Upper lobe of right lung (tissue), 1 donor: ENCODE measurements at places on chromosomes 2 and 18. TPM values are rescaled to one million over a fixed set of nuclear protein-coding genes. Genes with fewer than 3 reads are reported as not detected.

DNA sequence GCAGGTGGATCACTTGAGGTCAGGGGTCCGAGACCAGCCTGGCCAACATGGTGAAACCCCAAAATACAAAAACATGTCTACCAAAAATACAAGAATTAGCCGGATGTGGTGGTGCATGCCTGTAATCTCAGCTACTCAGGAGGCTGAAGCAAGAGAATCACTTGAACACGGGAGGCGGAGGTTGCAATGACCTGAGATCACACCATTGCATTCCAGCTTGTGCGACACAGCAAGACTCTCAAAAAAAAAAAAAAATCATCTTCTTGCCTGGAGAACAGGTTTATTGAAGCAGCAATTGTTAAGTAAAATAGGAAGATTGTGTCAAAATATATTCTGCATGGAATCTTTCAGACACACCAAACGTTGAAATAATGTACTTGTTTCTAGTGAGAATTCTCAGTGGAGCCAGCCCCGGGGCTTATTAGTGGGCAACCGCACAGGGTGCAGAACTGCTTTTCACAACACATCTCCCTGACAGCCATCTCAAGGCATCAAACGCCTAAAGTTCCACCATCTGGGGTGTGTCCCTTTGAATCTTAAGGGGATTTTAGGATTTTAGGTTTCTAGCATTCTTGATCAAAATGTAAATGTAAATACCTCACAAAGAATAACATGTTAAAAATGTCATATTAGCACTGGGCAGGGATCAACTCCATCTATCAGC, 28.6 kb upstream of the PPP4R1 start:
- no peak for DNase-seq
- no peaks in the 10 kb centered on the region for H3K36me3 ChIP-seq
- peaks cover 9% of the 10 kb centered on the region for H3K4me1 ChIP-seq
- H3K4me3 ChIP-seq: no peak overlapping the region

DNA sequence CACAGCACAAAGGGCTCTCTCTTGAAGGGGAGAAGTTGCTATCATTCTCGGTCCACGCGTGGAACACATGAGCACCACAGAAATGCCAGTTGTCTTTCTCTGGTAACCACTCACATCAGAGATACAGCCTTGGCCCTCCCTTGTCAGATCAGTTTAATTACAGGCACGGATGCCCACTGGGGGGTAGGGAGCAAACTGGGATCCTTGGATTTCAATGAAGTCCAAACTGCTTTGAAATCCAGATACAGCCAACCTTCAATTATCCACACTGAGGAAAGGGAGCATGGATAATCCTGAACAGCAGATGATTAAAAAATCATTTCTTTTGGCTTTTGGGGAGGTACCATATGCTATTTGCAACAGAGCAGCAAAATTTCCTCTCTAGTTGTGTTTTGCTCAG, 63.7 kb upstream of the DAPL1 start:
- no peaks in the 10 kb centered on the region for H3K27me3 ChIP-seq
- no peak overlapping the region for H3K27ac ChIP-seq
- H3K4me1 ChIP-seq: no peaks in the 10 kb centered on the region
- H3K4me3 ChIP-seq: no peak overlapping the region

Gene TMEM169
- 1.4 TPM for total RNA-seq

- H3K4me1 ChIP-seq: peaks cover 8% of the 10 kb centered on the region
- DNase-seq: no peak
- no peak overlapping the region for H3K4me3 ChIP-seq
- no peak overlapping the region for H3K27ac ChIP-seq
- H3K36me3 ChIP-seq: peaks cover 23% of the 10 kb centered on the region
Measured at GRCh38 chr2:238280083-238280825, 8.2 kb downstream of the PER2 start.

GRCh38 chr18:77160515-77160914, 27.9 kb upstream of the MBP start:
- no peaks in the 10 kb centered on the region for H3K36me3 ChIP-seq
- H3K4me3 ChIP-seq: no peak overlapping the region
- DNase-seq: no peak
- no peak overlapping the region for H3K27ac ChIP-seq

DNA sequence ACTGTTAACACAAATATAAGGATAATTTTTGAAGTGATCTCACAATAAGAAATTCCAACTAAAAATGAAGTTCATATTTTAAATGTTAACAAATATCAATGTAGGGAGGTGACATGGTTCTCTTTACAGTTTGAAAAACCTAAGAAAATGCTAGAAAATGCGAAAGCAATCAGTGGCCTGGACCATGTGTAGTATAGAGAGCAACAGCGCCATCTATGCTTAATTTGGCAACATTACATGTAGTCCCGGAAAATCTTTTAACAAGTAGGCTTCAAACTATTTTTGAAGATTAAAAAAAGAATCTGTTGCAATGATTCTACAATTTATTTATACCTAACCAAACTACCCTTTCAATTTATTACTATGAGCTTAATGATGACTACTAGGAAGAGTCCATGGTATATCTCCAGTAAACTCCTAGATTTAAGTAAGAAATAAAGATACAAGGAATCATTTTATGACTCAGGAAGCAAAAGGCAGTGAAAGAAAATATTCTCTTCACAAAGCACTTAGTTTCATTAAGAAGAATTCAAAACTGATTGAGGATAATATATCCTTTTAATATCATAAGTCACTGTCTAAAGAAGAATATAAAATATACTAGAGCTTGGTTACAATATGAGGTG, 33.3 kb downstream of the NDUFA10 start:
- no peak for DNase-seq
- no peak overlapping the region for H3K27ac ChIP-seq
- no peaks in the 10 kb centered on the region for H3K27me3 ChIP-seq
- H3K4me1 ChIP-seq: no peaks in the 10 kb centered on the region
- no peak overlapping the region for H3K4me3 ChIP-seq
